ENCODE measurements at places on chromosomes 13 and 19.
A peak's percentile ranks its signal among the peaks of the same experiment; 100 is the strongest.

GRCh38 chr13:31528176-31528575, 211.2 kb upstream of the RXFP2 start:
- DNase-seq = no peak

- peak; percentile 74 for DNase-seq
Observed at GRCh38 chr13:42970824-42971690, 21.0 kb downstream of the EPSTI1 start.

- no peak for DNase-seq
Observed at GRCh38 chr19:7857727-7858108, 16.5 kb downstream of the PRR36 start.

DNA sequence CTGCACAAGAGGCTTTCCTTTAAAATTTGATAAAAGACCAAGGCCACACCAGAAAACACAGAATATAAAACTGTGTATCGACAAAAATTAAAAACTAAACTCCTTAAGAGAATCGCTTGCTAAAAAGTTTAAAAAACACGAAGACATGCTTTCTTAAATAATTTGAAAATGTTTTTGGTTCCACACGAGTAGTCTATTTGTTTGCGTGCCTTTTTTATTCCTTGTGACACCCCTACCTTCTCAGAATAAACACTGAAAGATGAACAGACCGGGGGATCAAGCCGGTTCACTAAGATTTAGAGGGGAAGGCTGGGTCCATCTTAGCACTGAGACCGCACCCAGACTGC, 256.4 kb upstream of the STARD13 start:
- no peak for DNase-seq

- DNase-seq = peak; percentile 37
Observed at GRCh38 chr13:31038834-31039552, 106.5 kb downstream of the TEX26 start.

DNA sequence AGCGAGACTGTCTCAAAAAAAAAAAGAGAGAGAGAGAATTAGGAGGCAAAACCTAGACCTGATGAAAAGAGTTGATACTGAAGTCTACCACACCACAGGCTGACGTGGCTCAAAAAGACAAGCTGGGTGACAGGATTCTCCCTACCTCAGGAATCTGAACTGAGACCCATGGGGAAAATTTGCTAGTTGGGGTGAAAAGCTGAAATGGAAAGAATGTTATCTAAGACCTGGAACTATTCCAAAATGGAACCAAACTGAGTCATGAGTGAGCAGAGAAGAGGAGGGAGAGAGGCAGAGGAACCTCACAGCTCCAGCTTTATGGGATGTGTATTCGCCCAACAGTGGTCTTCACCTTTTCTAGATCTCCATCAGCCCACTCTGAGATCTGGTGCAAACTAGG, 11.7 kb downstream of the SMG9 start:
- DNase-seq = no peak

GRCh38 chr13:33934343-33934742, 116.4 kb downstream of the RFC3 start:
- DNase-seq = no peak

DNA sequence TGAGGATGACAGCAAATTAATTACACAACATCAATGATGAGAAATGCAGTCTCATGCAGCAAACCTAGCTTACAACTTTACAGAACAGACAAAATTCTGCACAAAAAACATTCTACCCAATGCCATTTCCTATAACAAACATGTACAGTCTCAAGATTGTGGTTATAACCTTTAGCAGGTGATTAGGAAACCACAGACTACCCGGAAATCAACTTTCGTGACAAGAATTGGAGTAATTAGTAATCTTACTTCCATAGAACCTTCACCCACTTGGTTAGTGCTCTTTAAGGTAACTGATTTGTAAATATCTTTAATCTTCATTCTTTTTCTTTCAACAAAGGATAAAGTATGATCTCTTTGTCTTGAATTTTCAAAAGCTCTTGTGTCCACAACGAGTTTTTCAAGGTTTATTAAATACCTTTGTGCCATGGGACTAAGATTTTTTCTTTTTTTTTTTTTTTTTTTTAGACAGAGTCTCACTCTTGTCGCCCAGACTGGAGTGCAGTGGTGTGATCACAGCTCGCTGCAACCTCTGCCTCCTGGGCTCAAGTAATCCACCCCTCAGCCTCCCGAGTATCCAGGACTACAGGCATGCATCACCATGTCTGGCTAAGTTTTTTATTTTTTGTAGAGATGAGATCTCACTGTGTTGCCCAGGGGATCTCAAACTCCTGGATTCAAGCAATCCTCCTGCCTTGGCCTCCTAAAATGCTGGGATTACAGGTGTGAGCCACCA, 78.8 kb downstream of the MAP4K1 start:
- DNase-seq = peak; percentile 74

DNA sequence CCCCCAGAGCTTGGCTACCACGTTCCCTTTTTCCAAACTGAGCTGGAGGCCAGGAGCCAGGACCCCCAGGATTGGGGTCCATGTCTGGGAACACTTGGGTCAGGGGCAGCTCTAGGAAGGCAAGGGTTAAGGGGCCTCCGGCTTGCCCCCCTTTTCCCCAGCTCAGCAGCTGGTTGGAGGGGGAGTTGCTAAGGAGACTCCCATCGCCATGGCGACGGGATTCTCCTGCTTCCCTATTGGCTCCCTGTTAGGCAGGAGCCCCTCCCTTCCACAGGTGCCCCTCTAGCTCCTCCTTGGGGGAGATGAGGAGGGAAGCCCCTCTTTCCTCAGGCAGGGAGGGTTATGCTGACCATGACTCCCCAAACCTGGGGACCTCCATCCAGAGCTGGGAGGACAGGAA, 33.9 kb downstream of the PDE4A start:
- no peak for DNase-seq

DNA sequence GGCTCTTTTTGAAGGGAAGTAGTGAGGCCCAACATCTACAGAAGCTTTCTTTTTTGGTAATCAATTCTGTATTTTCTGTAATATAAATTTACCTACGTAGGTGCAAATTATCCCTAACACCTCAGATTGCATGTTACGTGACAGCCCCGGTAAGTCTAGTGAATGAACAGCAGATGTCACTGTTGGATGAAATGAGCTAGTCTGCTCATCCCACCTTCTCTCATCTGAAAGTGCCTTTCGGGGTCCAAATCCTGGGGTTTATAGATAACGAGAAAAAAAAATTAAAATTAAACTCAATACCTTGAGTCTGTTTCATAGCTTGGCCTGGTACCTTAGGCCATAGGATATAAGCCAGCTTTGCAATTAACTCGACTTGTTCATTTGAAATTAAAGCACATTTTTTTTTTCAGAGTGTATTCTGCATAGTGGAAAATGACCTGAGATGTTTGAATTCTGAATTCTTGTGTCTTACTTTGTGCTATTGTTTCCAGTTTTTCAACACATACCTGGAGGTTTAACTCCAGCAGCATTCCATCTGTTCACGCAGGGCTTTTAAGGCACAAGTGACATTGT, 548.2 kb downstream of the GPC5 start:
- no peak for DNase-seq

GRCh38 chr13:28471421-28471820, 23.5 kb downstream of the FLT1 start:
- no peak for DNase-seq

GRCh38 chr13:46154136-46154801, 27.7 kb downstream of the LCP1 start:
- no peak for DNase-seq

GRCh38 chr13:113448545-113448884, 4.8 kb downstream of the ADPRHL1 start:
- DNase-seq = no peak

- DNase-seq = no peak
Observed at GRCh38 chr19:45440873-45441654, 17.3 kb upstream of the ERCC1 start.

- DNase-seq = no peak
Observed at GRCh38 chr13:26021956-26022355, 29.9 kb downstream of the SHISA2 start.

- DNase-seq = no peak
Observed at GRCh38 chr19:5665781-5666513, 14.4 kb downstream of the MICOS13 start.

DNA sequence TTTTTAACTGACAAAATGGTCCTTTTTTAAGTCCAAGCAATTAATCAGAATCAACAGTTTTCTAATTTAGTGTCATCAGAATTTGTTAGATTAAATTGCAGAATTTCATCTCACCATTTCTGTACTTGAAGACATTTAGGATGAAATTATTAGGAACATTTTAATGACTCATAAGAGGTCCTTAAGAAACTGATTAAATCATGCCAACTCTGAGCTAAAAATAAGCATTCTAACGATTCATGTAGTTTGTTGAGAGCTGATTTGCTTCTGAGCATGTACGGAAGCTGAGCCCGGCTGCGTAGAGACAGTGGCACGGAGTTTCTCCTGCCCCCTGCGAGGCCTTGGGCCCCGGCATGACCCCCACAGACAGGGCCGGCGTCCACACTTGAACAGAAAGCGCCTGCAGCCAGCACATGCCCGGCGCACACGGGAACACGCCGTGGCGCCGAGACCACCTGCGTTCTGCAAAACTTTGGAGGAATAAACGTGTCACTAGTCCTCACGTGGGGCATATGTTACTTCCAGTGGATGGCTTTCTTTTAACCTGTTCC, 89.7 kb upstream of the MCF2L start:
- DNase-seq = no peak

DNA sequence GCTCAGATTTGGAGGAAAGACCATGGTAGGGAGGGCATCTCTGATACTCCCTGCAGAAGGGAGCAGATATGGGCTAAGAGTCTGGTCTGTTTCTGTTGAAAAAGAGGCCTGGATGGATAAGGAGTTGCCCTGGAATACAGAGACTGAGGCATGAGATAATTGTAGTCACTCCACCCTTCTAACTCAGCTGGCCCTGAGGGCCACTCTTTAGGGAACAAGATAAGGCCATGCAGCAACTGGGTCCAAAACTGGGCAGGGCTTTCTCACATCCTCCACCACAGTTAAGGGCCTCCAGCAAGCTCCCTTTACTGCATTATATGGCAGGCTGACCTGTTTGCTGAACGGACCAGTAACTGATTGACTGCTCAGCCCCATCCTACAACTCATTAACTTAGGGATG, 1.3 kb downstream of the ZNF749 start:
- no peak for DNase-seq

GRCh38 chr19:771332-771785, 20.4 kb downstream of the MISP start:
- DNase-seq = peak; percentile 26

DNA sequence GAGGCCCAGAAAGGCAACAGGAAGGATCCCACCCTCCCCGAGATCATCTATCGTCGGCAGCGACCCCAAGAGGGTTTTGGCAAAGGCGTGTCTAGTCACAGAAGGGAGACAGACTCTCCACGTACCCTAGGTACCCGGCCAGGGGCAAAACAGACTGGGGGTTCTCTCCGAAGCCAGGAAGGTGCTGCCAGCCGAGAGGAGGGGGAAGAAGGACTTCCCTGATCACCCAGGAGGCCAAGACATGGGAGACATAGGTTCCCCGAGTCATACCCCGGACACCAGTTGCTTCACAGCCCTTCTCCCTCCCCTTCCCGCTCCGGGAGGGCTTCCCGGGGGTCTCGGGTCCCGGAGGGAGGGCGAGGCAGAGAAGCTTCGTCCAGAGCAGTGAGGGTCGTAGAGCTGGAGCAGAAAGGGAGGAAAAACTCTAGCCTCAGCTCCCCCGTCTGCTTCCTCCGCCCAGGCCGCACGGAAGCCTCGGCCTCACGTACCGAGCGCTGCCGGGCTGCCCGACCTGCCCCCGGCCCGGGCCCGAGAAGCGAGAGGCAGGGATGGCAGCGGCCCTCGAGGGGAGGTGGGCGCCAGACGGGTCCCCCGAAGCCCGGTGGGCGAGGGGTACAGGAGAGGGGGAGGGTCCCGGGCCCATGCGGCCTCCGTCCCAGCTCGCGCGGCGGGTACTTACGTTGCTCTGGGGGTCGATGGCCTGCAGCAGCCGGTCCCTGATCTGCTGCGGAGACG, 644 bp downstream of the MED26 start:
- no peak for DNase-seq

DNA sequence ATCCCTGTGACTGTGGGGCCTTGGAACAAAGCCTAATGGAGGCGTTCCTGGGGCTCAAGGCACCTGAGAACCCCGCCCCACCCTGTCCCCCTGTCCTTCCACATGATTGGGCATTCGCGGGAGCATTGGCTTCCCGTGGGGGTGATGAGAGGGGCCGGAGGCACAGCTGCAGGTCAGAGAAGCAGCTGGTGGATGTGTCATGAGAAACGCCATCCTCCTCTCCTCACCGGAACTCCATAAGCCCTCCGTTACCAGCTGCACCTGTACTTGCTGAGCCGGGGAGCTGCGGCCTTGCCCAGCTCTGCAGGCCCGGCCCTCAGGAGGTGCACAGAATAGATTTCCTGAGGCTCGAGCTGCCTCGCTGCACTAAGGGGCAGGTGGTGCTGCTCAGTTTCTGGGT, 42.0 kb downstream of the CAPN12 start:
- no peak for DNase-seq

- DNase-seq = no peak
Observed at GRCh38 chr13:26551255-26551860, 6.1 kb upstream of the WASF3 start.

DNA sequence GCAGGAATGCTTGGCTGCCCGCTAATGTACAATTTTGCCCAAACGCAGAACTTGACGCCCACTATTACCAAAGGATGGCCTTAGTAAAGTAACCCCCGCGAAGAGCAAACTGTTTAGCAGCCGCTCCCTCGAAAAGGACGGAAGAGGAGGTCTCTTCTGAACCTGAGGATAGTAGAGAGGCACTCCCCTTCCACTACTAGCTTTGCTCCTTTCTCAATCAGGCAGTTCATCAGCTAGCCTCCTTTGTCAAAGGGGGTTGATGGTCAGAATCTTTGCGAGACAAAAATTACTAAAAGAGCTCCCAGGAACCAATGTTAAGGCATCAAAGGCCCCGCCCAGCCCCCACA, 534 bp downstream of the CAB39L start:
- DNase-seq = no peak
